Neural crest cell (in vitro differentiated cells): ENCODE measurements at places on chromosomes 12 and 14.
A peak's percentile ranks its signal among the peaks of the same experiment; 100 is the strongest.

DNA sequence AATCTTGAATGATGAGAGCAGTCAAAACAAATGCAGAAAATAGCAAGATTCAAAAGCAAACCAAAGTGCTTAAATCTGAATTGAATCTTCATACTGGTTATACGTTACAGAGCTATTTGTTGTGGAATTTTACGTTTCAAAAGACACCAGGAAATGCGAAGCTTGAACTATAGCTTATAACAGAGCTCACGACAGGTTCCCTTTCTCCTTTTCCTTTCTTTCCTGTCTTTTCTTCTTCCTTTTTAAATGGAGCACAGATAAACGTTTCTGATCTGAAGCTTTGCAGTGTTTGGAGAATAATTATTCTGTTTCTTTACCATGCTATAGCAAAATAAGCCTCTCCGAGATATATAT lies 492.6 kb upstream of the GARIN6 start:
- no peak for DNase-seq

GRCh38 chr12:110229409-110229808 lies 51.6 kb upstream of the ATP2A2 start:
- no peak for DNase-seq

GRCh38 chr12:119809023-119809422 lies 68.1 kb downstream of the CIT start:
- no peak for DNase-seq

GRCh38 chr14:69838881-69839416 lies 40.3 kb upstream of the SMOC1 start:
- no peak for DNase-seq

GRCh38 chr14:100193417-100194357 lies 34.2 kb upstream of the DEGS2 start:
- DNase-seq: peak; percentile 10

DNA sequence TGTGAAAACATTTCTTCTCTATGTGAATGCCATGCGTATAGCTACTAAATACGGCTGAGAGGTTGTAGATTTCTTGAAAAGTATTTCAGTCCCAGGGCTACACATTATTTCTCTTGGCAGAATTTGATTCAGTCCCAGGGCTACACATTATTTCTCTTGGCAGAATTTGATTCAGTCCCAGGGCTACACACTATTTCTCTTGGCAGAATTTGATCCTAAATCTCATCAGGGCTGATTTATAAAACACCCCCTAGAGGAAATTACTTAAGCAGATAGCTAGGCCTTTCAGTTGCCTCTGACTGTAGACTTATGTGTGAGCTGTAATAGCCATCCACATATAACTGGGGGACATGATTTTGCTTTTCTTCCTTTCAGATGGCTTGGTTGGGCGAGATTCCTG lies 50.4 kb downstream of the AK7 start:
- no peak for DNase-seq

DNA sequence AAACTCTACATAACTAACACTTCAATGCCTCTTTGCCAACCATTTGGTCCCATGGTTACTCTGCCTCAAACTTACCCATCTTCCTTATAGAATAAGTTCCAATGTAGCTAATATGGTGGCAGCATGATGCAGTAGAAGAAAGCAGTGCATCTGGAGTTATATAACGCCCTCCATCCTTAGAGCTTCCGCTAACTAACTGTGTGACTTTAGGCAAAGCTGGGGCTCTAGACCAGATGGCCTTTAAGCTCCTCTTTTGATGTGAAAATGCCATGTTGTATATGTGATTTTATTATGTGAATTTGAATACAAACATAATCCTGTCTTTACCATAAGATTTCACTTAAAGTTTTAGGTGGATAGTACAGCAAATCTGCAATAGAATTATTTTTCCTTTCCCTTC lies 6.1 kb downstream of the ABCD2 start:
- no peak for DNase-seq

GRCh38 chr12:27937768-27938167 lies 34.8 kb downstream of the PTHLH start:
- DNase-seq: no peak

DNA sequence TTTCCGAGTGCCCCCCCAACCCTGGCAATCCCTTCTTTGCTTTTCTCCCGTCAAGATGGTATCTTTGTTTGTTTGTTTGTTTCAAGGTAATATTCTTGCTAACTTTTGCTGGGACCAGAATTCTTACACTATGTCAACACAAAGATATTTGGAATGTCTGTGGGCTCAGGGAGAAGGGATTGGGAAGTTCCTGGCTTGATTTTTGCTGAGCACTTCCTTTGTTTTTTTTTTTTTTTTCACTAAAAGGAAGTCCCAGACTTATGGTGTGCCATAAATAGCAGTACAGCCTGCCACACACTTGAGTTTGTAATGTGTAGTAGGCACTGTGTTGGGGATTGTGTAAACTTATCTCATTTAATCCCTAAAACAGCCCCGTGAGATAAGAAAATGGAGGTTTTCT lies 11.2 kb upstream of the RNU6-7 start:
- no peak for DNase-seq

DNA sequence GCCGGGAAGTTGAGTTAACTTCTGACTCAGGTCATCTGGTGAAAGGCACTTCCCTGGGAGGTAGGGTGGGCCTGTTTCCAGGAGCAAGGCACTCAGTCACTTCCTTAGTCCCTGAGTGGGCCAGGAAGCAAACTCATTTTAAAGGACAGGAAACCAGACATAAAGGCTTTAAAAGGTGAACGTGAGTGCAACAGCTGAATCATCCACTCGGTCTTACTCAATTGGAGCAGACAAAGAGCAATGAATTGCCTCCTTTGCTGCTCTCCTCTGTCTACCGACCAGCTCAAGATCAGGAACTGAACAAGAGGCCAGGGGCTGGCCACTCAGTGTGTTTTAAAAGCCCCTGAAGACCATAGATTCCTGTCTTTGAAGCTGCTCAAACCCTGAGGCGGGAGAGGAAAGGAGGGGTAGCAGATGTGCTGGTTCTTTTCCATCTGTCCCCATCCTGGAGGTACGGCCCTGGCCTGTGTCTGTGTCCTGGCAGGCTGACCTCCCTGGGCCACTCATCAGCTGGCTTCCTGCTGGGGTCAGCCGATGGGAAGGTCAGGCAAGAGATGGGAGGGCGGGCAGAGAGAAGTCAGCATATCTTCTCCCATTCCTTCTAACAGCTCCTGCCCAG lies 148.9 kb downstream of the PPM1H start:
- DNase-seq: no peak
